ENCODE measurements at places on chromosomes 2 and 18. TPM values are rescaled to one million over a fixed set of nuclear protein-coding genes. Genes with fewer than 3 reads are reported as not detected.

DNA sequence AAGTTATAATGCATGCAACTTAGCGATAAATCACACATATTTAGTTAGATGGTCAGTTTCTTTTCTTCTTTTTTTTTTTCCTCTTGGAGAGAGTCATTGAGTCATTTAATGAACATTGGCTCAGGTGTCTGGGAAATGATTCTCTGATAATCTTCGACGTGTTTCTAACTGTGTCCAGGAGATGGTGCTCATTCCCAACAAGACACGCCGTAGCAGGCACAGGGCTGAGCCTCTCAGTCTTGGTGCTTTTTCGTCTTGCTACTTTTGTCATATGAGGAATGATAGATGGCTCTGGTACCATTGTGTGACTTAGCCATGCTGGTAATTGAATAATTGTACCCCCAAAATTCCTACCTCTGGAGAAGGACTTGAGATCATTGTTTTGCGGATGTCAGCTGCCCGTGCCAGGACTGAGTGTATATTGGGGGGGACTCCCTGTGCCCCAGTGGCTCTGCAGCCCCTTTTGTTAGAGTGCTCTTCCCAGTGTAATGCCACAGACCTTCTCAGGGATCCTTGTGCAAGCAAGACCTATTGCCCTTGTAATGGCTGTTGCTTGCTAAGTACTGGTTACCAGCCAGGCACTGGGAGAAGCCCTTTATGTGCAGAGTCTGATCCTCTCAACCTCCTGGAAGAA lies 107.6 kb upstream of the CYRIA start:
- no peak overlapping the region for H3K27ac ChIP-seq
- no peaks in the 10 kb centered on the region for H3K27me3 ChIP-seq

DNA sequence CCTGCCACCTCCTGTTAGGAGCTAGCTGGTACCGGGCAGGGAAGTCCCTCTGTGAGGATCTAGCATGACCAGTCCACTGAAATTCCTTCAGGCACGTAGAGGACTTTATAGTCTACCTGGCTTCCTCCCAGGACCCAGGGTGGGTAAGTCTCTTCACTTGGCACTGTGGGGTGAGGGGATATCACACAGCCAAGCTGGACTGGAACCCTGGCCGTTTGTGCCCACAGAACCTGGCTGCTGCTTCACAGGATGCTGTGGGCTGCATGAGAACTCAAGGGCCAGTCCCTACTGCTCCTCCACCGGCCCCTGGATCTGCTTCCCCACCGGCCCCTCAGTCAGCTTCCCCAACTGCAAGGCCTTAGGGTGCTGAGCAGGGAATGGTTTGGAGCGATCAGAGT lies 35.8 kb downstream of the HS1BP3 start:
- no peak overlapping the region for H3K27ac ChIP-seq
- peaks cover 47% of the 10 kb centered on the region for H3K4me1 ChIP-seq
- H3K4me3 ChIP-seq: no peak overlapping the region
- H3K36me3 ChIP-seq: no peaks in the 10 kb centered on the region
- DNase-seq: no peak

GRCh38 chr18:36181898-36182506 lies 5.3 kb upstream of the MOCOS start:
- H3K36me3 ChIP-seq: no peaks in the 10 kb centered on the region
- no peak for DNase-seq
- H3K27me3 ChIP-seq: no peaks in the 10 kb centered on the region
- H3K4me3 ChIP-seq: no peak overlapping the region
- H3K27ac ChIP-seq: no peak overlapping the region
- H3K4me1 ChIP-seq: no peaks in the 10 kb centered on the region

- H3K27ac ChIP-seq: peak overlapping the region; percentile 46
- H3K4me1 ChIP-seq: peaks cover 12% of the 10 kb centered on the region
- H3K27me3 ChIP-seq: no peaks in the 10 kb centered on the region
- peak; percentile 61 for DNase-seq
Observed at GRCh38 chr2:173184031-173185004, 108.7 kb downstream of the MAP3K20 start.

- no peak overlapping the region for H3K27ac ChIP-seq
- H3K27me3 ChIP-seq: no peaks in the 10 kb centered on the region
- no peak for DNase-seq
- no peak overlapping the region for H3K4me3 ChIP-seq
- no peaks in the 10 kb centered on the region for H3K4me1 ChIP-seq
- no peaks in the 10 kb centered on the region for H3K36me3 ChIP-seq
Observed at GRCh38 chr2:158042666-158043065, 59.0 kb upstream of the UPP2 start.

DNA sequence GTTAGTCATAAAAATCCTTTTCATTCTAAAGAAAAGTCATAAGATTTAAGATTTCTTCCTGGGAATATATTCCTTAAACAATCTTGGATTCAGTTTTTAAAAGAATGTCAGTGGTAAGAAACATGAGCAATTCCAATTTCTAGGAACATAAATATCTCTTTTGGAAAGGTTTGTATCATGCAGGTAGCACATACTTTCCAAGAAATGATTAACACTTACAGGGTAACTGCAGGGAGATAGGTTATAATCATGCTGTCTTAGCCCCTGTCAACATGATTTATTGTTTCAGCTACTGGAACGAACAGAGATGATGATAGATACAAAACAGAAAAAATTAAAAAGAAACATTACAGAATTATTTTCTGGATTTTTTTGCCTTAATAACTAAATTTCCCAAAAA lies 1537.7 kb downstream of the LRP1B start:
- no peak for DNase-seq
- H3K4me3 ChIP-seq: no peak overlapping the region
- no peaks in the 10 kb centered on the region for H3K4me1 ChIP-seq
- no peaks in the 10 kb centered on the region for H3K27me3 ChIP-seq
- no peaks in the 10 kb centered on the region for H3K36me3 ChIP-seq

Gene CCBE1
- 5.8 TPM for total RNA-seq

Gene SP9
- total RNA-seq: not detected

All from PC-9 (cell line).